Endothelial cell (in vitro differentiated cells): ENCODE measurements at places on chromosomes 2 and 18. TPM values are rescaled to one million over a fixed set of nuclear protein-coding genes. Genes with fewer than 3 reads are reported as not detected.

GRCh38 chr2:229342376-229342775 lies 71.3 kb upstream of the PID1 start:
- H3K27ac ChIP-seq, result no peak overlapping the region
- no peaks in the 10 kb centered on the region for H3K4me1 ChIP-seq
- H3K36me3 ChIP-seq, result no peaks in the 10 kb centered on the region
- H3K4me3 ChIP-seq, result no peak overlapping the region

DNA sequence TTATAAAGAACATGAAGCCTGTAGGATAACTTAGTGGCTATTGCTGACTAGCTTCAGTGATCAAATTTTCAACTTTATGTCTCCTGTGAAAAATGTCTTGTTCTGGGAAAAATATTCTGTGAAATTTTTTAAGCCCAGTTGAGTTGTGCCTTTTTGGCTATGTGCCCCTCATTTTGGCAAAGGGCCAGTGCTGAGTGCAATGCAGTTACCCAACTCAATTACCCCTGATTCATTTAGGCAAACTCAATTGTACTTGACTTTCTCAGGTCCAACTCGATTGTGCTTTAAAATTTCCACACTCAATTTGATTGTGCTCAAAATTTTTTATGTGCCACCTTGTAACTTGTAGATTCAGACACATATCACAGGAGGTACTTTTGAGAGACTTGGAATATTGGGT lies 548.8 kb upstream of the NRP2 start:
- DNase-seq, result no peak
- no peak overlapping the region for H3K4me3 ChIP-seq
- H3K4me1 ChIP-seq, result peaks cover 52% of the 10 kb centered on the region
- no peak overlapping the region for H3K27ac ChIP-seq
- H3K27me3 ChIP-seq, result no peaks in the 10 kb centered on the region

DNA sequence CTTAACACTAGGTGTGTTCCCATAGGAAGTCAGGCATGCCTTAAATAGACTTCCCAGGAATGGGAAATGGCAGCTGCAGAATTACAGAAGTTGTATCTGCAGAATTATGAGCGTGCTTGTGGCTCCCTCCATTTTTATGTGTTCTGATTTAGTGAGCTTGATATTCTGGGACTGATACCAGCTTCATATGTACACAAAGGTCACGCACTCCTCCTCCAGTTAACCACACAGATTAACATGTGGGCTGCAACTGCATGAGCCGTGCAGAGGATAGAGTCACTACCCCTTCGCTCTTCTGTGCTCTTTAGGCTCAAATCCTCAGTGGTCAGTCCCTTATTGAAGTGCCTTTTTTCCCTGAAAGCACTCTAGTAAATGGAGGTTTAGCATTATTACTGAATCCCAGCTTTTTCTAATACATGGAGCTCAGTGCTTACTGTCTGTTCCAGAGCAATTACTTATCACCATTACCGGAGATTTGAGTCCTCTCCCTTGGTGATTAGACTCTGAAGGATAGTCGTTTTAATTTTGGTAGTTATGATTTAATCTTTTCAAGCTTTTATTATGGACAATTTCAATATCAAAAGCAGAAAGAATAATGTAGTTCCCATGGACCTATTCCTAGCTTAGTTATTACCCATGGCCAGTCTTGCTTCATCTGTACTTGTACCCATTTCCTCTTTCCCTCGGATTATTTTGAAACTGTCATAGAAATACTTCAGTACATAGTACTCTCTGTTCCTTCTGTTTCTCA lies 238.3 kb downstream of the PRKCE start:
- DNase-seq, result no peak
- peaks cover 3% of the 10 kb centered on the region for H3K36me3 ChIP-seq
- peaks cover 7% of the 10 kb centered on the region for H3K27me3 ChIP-seq
- H3K4me3 ChIP-seq, result no peak overlapping the region
- peaks cover 16% of the 10 kb centered on the region for H3K4me1 ChIP-seq

GRCh38 chr2:218033590-218034496 lies 31.0 kb upstream of the TNS1 start:
- H3K4me3 ChIP-seq, result no peak overlapping the region
- H3K27me3 ChIP-seq, result peaks cover 12% of the 10 kb centered on the region
- no peak overlapping the region for H3K27ac ChIP-seq

DNA sequence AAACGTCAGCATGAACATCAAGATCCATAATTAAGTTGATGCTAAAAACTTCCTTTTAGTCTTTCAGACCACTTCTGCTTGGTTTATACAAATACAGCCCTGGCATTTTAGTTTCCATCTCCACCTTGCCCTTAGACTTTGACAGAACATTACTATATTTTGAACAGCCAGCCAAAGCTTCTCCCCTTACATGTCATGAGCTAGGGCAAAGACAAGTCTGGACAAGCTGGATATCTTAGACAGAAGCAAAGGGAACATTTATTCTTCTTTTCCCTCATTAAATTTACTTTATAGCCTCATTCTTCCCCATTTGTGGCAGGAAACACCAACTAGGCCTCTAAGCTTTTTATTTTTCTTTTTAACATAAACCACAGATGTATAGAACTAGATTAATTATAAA lies 403.3 kb downstream of the SUCLG1 start:
- DNase-seq, result no peak
- H3K27ac ChIP-seq, result no peak overlapping the region
- H3K36me3 ChIP-seq, result no peaks in the 10 kb centered on the region
- H3K4me1 ChIP-seq, result no peaks in the 10 kb centered on the region
- H3K27me3 ChIP-seq, result no peaks in the 10 kb centered on the region

DNA sequence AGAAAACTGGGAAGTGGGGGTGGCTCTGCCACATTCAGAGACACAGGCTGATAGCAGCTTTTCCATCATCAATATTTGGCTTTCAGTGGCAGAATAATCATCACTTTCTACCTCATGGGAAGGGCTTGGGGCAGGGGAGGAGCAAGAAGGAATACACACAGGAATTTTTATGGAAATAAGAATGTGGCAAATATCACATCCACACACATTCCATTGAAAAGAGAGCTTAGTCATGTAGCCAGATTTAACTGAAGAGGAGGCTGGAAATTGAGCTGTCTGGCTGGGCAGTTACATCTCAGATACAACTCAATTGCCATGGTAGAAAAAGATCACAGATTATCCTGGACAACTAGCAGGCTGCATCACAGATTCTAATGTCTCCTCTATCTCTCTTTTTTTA lies 1474.0 kb upstream of the ACVR2A start:
- no peaks in the 10 kb centered on the region for H3K36me3 ChIP-seq
- no peaks in the 10 kb centered on the region for H3K27me3 ChIP-seq
- H3K4me3 ChIP-seq, result no peak overlapping the region
- no peak overlapping the region for H3K27ac ChIP-seq
- no peak for DNase-seq

GRCh38 chr2:156398176-156398575 lies 38.0 kb upstream of the GPD2 start:
- H3K4me1 ChIP-seq, result peaks cover 6% of the 10 kb centered on the region
- no peak for DNase-seq
- H3K27ac ChIP-seq, result no peak overlapping the region
- H3K4me3 ChIP-seq, result no peak overlapping the region

GRCh38 chr2:219028141-219028540 lies 13.2 kb downstream of the CFAP65 start:
- no peak for DNase-seq
- no peak overlapping the region for H3K27ac ChIP-seq
- no peaks in the 10 kb centered on the region for H3K4me1 ChIP-seq
- no peaks in the 10 kb centered on the region for H3K36me3 ChIP-seq
- H3K4me3 ChIP-seq, result no peak overlapping the region

DNA sequence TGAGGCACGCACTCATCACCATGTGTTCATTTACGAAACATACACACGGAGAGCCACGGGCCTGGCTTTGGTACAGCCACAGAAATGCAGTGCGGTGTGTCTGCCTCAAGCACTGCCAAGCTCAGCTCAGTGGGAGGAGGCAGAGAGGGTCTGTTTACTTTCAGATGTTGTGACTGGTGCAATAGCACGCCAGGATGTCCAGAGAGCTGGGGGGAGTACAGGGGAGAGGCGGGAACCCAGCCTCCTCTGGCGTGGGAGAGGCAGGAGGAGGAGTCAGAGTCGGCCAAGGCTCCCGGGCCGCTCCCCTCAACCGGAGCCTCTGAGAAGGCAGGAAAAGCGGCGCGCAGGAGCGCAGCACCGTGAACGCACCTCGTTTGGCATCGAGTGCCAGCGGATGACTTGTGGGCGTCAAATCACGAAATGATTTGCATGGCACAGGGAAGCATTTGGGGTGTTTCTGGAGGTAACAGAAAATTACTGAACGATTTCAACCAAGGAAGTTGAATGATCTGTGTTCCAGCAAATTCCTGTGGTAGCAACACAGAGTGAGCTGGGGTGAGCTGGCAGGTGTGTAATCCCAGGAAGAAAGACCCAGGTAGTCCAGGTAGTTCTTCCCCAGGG lies 143.0 kb downstream of the ZNF516 start:
- no peak for DNase-seq
- no peak overlapping the region for H3K27ac ChIP-seq
- H3K27me3 ChIP-seq, result peaks cover 18% of the 10 kb centered on the region
- peaks cover 28% of the 10 kb centered on the region for H3K36me3 ChIP-seq
- H3K4me1 ChIP-seq, result peaks cover 5% of the 10 kb centered on the region
- no peak overlapping the region for H3K4me3 ChIP-seq

DNA sequence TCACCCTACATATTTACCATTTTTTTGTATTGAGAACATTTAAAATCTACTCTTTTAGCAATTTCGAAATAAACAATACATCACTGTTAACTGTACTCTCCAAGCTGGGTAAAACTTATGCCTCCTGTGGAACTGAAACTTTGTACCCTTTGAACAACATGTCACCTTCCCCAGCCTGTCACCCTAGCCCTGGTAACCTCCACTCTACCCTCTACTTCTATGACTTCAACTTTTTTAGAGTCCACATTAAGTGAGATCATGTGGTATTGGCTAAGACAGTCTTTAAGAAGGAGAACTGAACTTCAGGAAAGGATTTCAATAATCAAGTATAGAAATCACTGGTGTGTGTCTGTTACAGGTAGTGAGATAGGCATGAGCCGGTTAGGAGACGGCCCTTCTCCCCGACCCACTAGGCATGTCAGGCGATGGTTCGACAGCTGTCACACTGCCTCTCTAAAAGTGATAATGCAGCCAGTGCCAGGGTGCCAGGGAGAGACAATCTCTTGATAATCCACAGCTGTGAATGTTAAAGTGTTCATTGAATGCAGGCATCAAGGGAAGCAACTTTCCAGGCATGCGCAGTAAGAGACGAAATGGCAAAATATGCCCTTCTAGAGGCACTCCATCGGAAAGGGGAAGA lies 74.6 kb upstream of the RNF152 start:
- no peak overlapping the region for H3K4me3 ChIP-seq
- no peak overlapping the region for H3K27ac ChIP-seq
- H3K36me3 ChIP-seq, result no peaks in the 10 kb centered on the region
- H3K4me1 ChIP-seq, result no peaks in the 10 kb centered on the region
- no peak for DNase-seq

DNA sequence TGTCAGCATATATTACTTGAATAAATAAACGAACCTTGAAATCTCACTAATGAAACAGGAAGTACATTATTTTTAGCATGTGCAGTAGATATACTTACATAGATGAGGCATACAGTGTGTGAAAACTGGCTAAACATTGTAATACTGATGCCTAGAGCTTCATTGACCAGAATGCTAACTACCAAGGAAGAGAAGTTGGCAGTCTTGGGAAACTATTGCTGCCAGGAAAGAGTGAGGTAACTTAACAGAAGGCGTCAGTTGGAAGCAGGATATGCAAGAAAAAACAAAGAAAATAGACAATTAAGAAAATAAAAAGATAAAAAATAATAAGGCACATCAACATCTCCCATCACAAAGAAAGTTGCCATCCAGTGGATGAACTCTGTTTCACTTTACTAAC lies 963.0 kb downstream of the TDRD15 start:
- no peak overlapping the region for H3K4me3 ChIP-seq
- no peak for DNase-seq
- no peaks in the 10 kb centered on the region for H3K4me1 ChIP-seq
- H3K27me3 ChIP-seq, result no peaks in the 10 kb centered on the region
- H3K36me3 ChIP-seq, result no peaks in the 10 kb centered on the region
- H3K27ac ChIP-seq, result no peak overlapping the region

DNA sequence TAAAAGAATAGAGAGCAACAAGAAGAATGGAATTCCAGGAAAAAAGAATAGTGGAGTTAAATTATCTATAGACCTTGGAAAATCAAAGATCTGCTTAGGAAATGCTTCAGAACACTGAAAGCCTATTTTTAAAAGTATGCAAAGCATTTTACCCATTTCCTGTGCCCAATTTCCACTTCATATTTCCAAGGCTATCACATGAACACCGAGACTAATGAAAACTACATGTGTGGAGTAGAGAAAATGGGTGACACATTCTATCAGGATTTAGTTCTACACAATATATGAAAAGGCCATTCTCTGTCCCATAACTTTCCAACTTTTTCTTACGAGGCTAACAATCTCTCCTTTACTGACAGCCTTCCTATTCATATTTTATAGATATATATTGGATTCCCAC lies 279.4 kb downstream of the CCDC178 start:
- peaks cover 6% of the 10 kb centered on the region for H3K4me1 ChIP-seq

DNA sequence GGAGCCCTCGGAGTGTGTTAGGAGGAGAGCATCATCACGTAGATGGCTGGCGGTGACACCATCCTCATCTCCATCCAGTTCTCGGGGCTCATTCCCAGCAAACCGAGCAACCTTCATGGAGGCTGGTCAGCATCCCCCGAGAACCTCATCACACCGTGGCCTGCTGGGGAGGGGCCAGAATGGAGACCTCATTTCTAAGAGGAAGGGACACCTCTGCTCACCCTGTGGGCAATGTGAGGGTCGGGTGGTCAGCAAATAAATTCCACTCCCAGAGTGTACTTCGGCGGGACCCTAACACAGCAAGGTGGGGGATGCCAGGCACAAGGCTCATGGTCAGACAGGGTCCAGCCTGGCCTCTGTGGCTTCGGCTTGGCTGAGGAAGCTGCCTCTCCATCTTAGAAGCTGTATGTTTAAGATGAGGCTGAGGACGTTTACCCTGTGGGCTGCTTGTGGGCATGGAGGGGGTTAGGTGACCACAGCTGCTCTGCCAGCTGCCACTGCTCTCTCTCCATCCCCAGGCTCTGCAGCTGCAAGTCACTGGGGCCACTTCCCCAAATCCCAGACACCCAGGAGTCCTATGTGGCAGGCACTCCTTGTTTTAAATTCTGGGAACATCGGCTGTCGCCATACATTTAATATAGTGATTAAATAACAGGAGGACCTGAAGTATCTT lies 56.5 kb upstream of the PXDN start:
- peaks cover 41% of the 10 kb centered on the region for H3K4me1 ChIP-seq
- peaks cover 5% of the 10 kb centered on the region for H3K27me3 ChIP-seq
- H3K4me3 ChIP-seq, result no peak overlapping the region
- no peak for DNase-seq
- H3K27ac ChIP-seq, result no peak overlapping the region

The ZEB2 gene
- total RNA-seq, result 109 TPM

The PDCL3 gene
- 15.0 TPM for total RNA-seq

The FAM124B gene
- 269 TPM for total RNA-seq

The EPC2 gene
- total RNA-seq, result 31.4 TPM

The LBH gene
- total RNA-seq, result 137 TPM

The CDK15 gene
- total RNA-seq, result not detected

The OTOF gene
- total RNA-seq, result 0.13 TPM

The PROC gene
- total RNA-seq, result not detected

The C2orf80 gene
- total RNA-seq, result not detected
